ENCODE measurements at places on chromosomes 3 and 15.
A peak's percentile ranks its signal among the peaks of the same experiment; 100 is the strongest.

DNA sequence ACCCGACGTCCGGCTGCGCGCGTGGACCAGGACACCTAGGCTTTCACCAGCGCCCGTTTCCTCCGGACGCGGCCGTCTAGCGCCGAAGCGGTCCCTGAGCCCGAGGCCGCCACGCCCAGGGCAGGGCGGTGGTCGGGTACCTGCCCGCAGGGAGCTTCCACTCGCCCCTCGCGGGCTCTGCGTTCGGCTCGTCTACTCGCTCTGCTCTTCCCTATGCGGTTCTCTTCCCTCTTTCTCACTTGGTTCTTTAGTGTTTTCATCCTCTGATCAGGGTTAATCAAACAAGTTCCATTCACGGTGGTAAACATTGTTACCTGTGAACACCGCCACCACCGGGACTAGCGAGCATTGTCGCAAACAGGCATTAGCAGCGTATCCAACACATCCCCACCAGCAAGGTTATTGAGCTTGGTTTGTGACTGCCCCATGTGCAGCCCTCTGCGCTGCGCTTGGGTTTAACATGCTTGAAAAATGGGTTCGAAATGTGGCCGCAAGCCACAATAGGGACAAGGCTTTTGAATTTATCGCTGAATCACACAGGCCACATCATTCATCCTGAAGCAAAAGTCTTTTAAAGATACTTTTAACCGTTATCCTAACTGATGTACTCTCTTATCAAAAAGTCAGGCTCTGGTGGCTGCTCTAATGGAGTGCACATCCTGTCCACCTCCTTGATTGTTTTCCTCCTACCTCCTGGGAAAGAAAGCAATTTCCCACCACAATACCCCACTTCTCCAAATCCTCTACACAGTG, 843 bp upstream of the CD47 start:
- no peak for ATAC-seq

- peak; percentile 80 for ATAC-seq
Measured at GRCh38 chr3:150370122-150370602, 37.9 kb upstream of the TSC22D2 start.

- no peak for ATAC-seq
Measured at GRCh38 chr15:70054884-70055387, 42.8 kb downstream of the TLE3 start.

GRCh38 chr3:185534511-185534910, 17.9 kb downstream of the LIPH start:
- ATAC-seq: no peak

GRCh38 chr3:32391643-32392535, at the start of gene CMTM7:
Gene CMTM7 (plus strand): TSS chr3:32391853. CDS start chr3:32391907, 54 bp downstream.
- ATAC-seq: peak; percentile 85

DNA sequence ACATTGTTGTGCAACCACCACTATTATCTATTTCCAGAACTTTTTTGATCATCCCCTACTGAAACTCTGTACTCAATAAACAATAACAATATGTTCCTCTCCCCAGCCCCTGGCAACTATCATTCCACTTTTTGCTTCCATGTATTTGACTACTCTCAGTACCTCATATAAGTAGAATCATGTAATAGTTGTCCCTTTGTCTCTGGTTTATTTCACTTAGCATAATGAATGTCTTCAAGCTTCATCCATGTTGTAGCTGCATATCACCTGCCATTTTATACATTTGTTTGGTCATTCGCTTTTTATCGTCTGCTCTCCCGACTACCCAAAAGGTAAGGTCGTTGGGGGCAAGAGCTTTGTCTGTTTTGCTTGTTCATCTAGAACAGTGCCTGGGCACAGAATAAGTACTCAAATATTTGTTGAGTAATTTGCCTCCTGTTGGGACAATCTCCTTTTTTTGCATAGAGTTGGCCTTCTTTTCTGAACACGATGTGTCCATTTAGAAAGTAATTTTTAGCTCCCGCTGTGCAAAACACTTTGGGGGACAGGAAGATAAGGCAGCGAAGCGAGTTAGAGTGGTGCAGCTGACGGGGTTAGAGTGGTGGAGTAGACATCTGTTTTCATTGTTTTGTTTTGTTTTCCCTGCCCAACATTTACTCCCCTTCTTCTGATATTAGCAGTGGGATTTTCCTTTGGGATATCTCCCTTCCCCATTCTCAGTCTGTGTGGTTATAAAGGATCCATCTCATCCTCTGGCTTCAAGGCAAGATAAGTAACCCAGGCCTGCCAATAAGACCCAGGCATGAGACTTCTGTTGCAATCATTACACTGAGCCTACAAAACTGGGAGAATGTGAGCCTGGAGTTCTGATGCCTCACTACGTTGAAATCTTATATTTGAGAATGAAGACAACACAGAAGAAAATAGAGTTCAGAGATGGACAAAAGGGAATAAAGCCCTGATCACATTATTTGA, 83.4 kb upstream of the RNU6-1 start:
- no peak for ATAC-seq

GRCh38 chr15:68701886-68702285, 118.8 kb downstream of the ANP32A start:
- ATAC-seq: no peak

GRCh38 chr3:17972476-17972875, 230.0 kb upstream of the TBC1D5 start:
- no peak for ATAC-seq

DNA sequence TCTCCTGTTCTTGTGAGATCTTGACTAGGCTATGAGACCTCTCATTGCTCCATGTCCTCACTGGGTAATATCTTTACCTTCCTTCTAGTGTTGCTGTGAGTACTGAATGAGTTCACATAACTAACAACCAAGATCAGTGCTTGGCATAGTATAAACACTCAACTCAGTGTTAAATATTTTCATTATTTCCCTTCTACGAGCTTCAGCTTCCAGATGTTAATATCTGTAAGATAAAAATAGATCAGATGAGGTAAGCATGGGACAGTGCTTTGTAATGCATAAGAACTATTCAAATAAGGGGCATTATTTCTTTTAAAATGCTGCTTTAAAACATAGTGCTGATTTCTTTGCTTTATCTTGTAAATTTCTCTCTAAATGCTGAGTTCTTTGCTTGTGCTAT, 130.8 kb downstream of the DIPK2A start:
- peak; percentile 52 for ATAC-seq

GRCh38 chr3:105402287-105402801, 35.6 kb downstream of the ALCAM start:
- ATAC-seq: no peak

DNA sequence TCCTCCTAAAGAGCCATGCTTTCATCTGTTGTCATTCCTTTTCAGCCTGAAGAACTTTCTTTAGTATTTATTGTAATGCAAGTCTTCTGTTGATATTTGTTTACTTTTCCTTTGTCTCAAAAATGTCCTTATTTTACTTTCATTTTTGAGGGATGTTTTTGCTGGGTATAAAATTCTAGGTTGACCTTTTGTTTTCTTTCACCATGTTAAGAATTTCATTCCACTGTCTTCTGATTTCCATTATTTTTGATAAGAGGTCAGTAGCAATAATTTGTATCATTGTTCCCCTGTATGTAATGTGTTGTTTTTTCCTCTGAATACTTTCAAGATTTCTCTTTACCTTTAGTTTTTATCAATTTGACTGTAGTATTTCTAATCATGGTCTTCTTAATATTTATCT, 91.1 kb downstream of the RSRC1 start:
- ATAC-seq: no peak

- ATAC-seq: no peak
Measured at GRCh38 chr15:81789403-81789802, 256.4 kb downstream of the MEX3B start.

DNA sequence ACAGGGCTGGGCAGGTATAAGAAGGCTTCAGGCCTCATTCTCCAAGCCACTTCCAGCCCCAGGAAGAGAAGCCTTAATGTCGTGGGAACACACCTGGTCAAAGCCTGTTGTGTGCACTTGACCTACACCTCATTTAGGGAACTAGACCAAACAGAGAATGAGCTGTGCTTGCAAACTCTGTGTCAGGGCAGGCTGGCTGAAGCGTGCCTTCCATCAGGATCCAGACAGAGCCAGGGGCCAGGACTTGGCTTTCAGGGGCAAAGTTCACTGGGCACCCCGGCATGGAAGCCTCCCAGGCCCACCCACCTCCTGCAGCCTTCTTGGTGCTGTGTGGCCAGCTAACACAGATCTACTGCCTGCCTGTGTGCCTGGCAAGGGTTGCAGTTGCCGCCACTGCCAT, 11.5 kb downstream of the RBPMS2 start:
- ATAC-seq: no peak

DNA sequence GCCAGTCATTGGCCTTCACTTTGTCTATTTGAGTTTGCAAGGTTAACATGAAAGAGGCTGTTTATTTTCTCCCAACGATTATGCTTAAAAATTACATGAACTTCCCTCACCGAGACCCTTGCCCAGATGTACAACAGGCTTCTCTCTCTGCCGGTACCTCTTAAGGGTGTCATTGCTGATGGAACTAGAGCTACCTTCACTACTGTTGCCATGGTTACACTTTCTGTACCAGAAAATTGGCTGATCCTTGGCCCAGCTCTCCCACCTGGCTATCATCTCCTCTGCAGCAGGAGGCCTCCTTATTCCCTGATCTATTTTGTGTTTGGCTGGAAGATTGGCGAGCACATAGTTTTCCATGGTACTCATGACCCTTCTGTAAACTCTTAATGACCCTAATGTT, 24.0 kb upstream of the LIPC start:
- ATAC-seq: peak; percentile 46

GRCh38 chr3:139346771-139347170, 3.0 kb downstream of the MRPS22 start:
- no peak for ATAC-seq

GRCh38 chr3:186359078-186359477, 3.0 kb downstream of the DGKG start:
- ATAC-seq: no peak

GRCh38 chr3:149397528-149397927, 20.1 kb upstream of the TM4SF1 start:
- no peak for ATAC-seq

GRCh38 chr3:142943870-142944269, 19.6 kb downstream of the PAQR9 start:
- no peak for ATAC-seq

GRCh38 chr3:16871915-16872842, 12.6 kb upstream of the PLCL2 start:
- ATAC-seq: no peak

DNA sequence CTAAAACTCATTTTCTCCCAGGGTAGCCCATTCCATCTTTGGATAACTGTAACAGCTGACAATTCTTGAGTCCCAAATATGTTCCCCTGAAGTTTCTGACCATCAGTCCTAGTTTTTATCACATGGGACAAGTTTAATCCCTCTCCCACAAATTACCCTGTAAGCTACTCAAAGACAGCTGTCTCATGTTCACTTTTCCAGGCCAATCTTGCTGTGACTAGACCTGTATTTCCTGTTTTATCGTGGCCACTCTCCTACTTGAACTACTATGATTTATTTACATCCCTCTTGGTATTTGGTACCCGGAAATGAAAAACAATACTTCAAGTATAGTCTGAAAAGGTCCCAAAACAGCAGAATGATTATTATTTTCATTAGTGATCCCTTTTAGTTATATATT, 95.1 kb upstream of the MEX3B start:
- no peak for ATAC-seq

GRCh38 chr3:107822308-107822707, 268.5 kb downstream of the CD47 start:
- no peak for ATAC-seq
